ENCODE measurements at places on chromosomes 6 and 20. TPM values are rescaled to one million over a fixed set of nuclear protein-coding genes. Genes with fewer than 3 reads are reported as not detected.

DNA sequence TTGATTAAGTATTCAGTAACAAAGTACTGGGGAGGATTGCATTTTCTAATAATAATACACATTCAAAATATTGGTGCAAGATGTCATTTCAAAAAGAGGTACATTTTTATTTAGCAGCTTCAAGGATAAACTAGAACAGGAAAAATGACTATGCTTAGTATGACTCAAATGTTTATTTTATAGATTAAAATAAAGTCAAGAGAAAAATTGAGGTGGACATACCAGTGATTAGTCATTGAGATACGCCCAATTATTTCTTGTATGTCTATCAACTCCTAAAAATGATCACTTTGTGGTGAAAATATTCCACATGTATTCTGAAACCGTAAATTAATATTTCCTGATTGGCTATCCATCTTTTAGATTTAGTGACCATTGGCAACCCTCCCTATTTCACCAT lies 96.7 kb downstream of the PHF3 start:
- no peaks in the 10 kb centered on the region for H3K27me3 ChIP-seq
- no peaks in the 10 kb centered on the region for H3K4me1 ChIP-seq
- no peak overlapping the region for H3K4me3 ChIP-seq
- no peak for DNase-seq
- H3K36me3 ChIP-seq: no peaks in the 10 kb centered on the region

- no peaks in the 10 kb centered on the region for H3K36me3 ChIP-seq
- H3K4me3 ChIP-seq: no peak overlapping the region
- H3K27me3 ChIP-seq: no peaks in the 10 kb centered on the region
- H3K27ac ChIP-seq: no peak overlapping the region
- H3K4me1 ChIP-seq: no peaks in the 10 kb centered on the region
Observed at GRCh38 chr6:121600389-121601168, 165.1 kb downstream of the GJA1 start.

- no peaks in the 10 kb centered on the region for H3K27me3 ChIP-seq
- no peaks in the 10 kb centered on the region for H3K36me3 ChIP-seq
- no peak overlapping the region for H3K4me3 ChIP-seq
Observed at GRCh38 chr20:34045930-34046725, 52.4 kb downstream of the RALY start.

Gene BMP5
- 0.41 TPM for total RNA-seq

Data from uterus (tissue), 4 donors.